ENCODE measurements at places on chromosomes 3 and 15.
A peak's percentile ranks its signal among the peaks of the same experiment; 100 is the strongest.

GRCh38 chr3:45170096-45170495 lies 23.9 kb upstream of the CDCP1 start:
- no peak for DNase-seq

DNA sequence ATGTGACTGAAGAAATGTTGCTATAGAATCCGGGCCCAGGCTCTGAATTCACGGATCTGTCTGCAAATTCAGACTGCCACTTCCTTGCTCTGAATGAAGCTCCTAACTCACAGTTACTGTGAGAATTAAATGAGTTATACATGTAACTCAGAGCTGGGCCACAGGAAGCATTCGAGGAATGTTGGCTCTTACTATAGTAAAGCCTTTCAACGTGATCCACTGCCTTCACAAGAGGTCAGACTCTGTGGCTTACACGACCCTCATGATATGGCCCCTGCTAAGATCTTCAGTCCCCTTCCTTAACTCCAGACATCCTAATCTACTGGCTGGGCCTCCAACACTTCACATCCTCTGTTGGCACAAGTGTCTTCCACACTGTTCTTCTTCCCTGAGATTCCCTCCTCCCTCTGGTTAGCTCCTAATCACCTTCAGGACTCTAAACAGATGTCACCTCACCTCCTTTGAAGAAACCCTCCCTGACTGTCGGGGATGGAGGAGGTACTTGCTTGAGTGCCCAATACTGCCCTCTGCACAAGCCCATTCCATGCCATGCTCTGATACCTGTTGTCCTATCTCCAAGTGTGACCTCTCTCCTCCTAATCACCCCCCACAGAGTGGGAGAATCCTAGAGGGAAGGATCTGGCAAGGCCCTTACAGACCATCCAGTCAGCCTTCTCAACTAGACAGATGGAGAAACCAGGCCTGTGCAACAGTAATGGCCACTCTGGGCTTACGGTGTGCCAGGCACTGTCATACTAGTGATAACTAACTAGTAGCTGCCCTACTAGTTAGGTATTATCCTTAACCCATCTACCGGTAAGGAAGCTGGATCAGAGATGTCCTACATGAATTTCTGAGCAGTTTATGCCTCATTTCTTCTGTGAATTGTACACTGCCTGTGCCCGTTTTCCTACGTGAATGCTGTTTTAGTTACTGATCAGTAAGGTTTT lies 1.3 kb downstream of the ACTR8 start:
- no peak for DNase-seq

- no peak for DNase-seq
Observed at GRCh38 chr3:35671483-35671882, 32.2 kb downstream of the ARPP21 start.

DNA sequence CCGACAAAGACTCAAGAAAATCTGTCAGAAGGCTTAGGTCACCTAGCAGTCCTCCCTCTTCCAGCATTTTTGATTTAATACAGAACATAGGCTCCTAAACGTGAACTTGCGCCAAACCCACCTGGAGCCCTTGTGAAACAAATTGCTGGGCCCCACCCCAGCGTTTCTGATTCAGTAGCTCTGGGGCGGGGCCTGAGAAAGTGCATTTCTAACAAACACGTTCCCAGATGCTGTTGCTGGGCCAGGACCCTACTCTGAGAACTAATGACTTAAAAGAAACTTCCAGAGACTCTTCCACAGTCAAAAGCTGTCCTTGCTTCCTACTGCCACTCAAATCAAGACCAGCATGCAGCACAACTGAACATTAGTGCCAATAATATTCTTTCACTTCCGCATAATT lies 198.1 kb downstream of the PDZRN3 start:
- no peak for DNase-seq

- no peak for DNase-seq
Observed at GRCh38 chr3:50184242-50184978, 7.0 kb upstream of the GNAT1 start.

DNA sequence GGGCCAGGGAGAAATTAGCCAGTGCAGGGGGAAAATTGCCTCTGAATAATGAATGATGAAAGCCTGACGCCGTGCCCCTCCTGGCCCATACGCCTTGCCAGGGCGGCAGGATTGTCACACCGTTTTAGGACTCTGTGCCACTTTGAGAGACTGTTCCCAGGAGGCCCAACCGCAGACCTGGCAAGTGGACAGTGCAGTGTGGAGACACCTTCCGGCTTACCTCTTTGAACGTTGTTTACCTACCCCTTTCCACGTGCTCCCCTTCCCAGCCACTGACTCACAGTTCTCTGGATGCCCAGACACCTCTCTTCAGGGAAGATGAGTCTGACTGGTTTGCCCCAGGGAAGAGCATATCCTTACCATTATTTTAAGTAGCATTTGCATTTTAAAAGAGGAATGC lies 84.0 kb upstream of the PXYLP1 start:
- no peak for DNase-seq

DNA sequence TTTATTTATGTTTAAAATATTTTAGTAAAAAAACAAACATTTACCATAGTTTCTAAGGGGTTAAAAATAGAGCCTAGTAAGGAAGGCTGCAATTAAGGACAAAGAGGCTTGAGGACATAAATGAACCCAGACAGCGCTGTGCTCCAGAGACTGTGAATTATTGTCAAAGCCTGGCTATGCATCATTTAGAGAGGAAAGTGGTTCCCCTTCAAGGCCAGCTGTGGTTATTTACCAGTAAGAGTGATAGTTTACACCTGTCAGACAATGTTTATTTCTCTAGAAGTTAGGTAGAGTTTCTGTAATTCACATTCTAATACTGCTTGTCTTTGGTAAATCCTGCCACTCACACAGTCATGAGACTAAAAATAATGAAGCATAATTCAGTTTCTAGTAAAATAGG lies 32.4 kb upstream of the PIK3R4 start:
- no peak for DNase-seq

DNA sequence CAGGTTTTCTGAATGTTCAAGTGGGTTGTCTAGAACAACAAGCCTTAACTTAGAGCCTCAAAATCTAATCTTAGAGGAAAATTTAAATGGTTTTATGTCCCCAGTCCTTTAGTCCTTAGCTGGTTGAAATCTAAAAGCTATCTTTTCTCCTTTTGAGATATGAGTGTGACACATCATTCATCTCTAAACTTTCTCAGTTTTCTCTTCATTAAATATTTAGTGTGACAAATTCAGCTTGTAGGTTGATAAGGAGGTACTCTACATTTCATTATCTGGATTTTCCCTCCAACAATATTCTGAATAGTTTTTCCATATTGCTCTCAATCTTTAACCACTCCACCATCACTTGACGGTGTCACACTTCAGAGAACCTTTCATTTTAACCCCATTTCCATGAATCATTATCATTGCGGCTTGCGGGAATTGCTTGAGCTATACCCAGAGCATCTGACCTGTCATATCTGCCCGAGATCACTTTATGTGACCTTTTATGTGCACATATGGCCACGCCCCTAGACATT lies 16.1 kb upstream of the ATP8B4 start:
- DNase-seq, result no peak

- no peak for DNase-seq
Observed at GRCh38 chr3:5428607-5429516, 241.4 kb downstream of the EDEM1 start.

- DNase-seq, result no peak
Observed at GRCh38 chr3:129289201-129289921, 10.7 kb downstream of the HMCES start.

DNA sequence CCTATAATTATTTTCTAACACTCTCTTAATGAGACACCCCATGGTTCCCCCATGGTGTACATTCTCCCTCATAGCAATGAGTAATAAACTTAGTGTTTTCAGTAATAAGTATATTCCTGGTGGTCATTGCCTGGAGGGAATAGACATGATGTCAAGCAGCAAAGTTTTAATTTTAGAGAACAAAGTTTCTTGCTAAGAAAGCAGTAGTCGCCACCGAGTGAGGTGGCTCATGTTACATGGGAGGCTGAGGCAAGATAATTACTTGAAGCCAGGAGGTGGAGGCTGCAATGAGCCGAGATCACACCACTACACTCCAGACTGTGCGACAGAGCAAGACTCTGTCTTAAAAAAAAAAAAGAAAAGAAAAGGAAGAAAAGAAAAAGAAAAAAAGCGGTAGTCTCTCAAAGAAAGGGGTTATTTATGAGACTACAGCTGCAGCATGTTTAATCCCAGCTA lies 2.4 kb upstream of the ELP6 start:
- no peak for DNase-seq

DNA sequence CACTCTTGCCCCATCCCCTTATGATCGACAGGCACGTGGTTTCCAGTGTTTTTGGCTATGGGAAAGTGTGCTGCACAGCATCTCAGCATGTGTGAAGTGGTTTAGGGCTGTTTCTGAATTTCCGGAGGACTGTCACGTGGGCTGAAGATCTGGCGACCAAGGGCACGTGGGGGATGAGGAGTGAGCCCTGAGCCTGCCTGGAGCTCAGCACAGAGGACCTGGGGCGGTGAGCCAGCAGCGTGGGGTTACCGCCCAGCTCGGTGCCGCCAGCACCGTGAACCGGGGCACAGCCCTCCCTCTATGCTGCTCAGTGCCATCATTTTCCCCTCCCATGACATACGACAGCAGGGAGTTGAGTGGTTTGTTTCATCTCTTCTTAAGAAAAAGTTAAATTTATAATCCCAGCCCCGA lies 150.2 kb downstream of the DNAJB8 start:
- DNase-seq, result peak; percentile 17

DNA sequence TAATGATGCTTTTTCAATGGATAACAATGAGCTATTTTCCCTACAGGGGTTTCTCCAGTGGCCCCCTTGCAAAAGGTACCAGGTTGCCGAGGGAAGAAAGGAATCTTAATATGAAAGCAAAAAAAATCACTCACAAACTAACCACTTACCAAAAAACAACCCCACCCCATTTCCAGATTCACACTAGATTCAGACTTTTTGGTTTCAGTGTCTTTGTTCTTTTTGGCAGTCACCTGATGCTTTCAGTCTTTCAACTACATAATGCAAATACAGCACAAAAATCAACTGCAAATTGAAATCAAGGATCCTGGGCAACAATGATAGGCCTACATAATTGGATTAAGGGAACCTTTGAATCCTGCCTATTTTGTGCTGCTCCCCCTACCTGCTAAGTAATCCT lies 71.1 kb upstream of the RAP2B start:
- no peak for DNase-seq

- DNase-seq, result peak; percentile 64
Observed at GRCh38 chr3:51099794-51100535, 285.1 kb upstream of the MANF start.

GRCh38 chr3:153897025-153897723 lies 224.0 kb upstream of the ARHGEF26 start:
- no peak for DNase-seq

- no peak for DNase-seq
Observed at GRCh38 chr15:33453761-33454160, 143.0 kb downstream of the RYR3 start.

DNA sequence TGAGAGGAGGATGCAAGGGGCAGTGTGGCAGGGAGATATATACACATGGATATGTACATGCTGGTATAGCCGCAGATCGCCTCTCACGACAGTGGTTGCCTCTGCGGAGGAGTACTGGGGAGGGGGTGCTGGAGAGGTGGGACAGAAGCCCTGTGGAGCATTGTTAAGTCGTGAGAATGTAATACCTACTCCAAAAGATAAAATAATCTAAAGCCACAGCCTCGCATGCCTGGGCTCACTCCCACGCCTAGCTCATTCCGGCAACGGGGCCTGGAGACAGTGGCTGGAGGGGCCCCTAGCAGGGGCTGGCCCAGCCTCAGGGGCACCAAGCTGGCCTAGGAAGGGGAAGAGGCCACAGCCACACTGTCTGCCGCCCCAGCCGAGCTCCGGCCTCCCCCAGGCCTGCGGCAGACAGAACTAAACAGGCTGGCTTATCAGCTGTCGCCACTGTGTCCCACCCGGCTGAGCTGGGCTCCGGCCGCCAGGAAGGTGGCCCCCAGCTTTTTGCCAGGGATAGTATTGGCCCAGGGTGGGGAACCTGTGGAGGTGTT lies 65.1 kb upstream of the LCTL start:
- no peak for DNase-seq

DNA sequence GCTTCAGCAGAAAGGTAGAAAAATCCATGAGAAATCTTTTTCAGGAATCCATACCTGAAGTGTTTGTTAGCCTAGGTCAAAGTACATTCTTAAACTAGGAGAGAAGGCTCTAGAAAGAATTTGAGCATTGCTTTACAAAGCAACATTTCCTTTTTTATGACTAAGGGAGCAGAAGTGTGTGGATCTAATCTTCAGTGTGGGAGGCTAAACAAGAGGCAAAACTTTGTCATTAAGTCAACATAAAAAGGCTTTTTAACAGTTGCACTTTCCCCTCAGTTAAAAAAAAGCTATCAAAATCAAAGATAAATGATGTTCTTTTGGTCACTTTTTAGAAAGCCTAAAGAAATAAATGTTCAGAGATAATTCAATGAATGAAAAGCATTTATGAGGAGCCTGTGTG lies 154.8 kb downstream of the TMEM108 start:
- DNase-seq, result no peak

GRCh38 chr15:48352474-48353072 lies 21.3 kb downstream of the DUT start:
- DNase-seq, result peak; percentile 54

- DNase-seq, result peak; percentile 35
Observed at GRCh38 chr3:173371848-173372487, 25.6 kb upstream of the NLGN1 start.

DNA sequence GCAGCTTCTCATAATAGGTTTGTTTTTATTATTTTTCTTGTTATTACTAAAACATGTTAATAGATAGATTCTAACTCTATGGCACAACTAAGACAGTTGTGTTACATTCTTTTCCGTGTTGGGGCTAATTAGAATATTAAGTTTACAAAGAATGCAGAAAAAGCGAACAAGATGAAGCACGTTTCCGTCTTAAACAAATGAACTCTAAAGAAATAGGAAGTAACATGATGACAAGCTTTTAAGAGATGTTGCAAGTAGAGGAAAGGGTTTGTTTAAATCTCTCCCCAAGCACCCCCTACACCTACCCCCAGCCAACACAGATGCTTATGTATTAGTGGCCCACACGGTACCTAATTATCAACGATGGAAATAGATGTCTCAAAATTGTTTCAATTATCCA lies 207.1 kb downstream of the TP63 start:
- no peak for DNase-seq

- no peak for DNase-seq
Observed at GRCh38 chr3:188697127-188697526, 474.6 kb upstream of the TPRG1 start.

DNA sequence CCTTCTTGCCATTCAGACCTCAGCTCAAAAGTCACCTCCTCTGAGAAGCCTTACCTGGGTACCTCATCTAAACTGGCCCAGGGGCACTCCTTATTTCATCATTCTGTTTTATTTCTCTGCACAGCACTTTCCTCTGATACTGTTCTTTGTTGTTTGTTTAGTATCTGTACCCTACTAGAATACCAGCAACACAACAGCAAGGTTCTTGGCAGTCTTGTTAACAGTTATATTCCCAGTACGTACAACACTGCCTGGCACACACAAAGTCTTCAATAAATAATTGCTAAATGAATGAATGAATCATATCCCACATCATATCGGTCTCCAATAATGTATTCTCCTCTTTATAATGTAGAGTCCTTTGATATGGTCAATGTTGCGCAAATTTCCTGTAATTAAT lies 188.1 kb downstream of the FOXP1 start:
- no peak for DNase-seq

DNA sequence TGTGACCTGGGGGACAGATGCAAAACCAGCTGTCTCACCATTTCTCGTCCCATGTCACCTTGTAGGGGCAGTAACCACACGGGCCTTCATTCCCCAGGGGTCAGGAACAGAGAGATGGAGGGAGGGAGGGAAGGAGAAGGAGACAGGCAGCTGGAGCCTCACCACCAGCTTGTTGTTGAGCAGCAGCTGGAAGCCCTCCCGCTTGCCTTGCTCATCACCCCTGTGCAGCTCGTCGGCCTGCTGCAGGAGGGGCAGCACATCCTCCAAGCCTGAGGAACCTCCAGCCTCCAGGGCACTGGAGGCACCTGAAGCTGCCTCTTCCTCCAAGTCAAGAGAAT lies 10.3 kb downstream of the RMDN3 start:
- no peak for DNase-seq

Data from H9 (cell line).